Activated CD8-positive, alpha-beta memory T cell treated with anti-CD3 and anti-CD28 coated beads for 24 hours (primary cell): ENCODE measurements at places on chromosomes 7 and 10.

DNA sequence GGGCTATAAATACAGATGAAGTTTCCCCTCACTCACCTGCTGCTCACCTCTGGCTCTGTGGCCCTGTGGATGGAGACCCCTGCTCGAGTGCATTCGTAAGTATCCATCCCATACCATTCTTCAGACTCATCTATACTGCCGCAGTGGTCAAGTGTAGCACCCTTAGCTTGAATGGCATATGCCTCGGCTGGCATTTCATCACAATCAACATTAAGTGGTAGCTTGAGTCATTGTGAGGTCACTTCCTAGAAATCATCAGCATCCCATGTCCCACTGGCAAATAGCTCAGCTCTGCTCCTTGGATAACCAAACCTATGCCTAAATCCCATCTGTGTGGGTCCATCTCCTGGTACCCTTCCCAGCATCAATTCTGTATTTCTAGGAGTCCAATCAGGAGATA lies 38.2 kb downstream of the MDH2 start:
- DNase-seq = no peak

- DNase-seq = no peak
These were observed 264.3 kb downstream of the SEMA3A start for GRCh38 chr7:83930262-83930661.

DNA sequence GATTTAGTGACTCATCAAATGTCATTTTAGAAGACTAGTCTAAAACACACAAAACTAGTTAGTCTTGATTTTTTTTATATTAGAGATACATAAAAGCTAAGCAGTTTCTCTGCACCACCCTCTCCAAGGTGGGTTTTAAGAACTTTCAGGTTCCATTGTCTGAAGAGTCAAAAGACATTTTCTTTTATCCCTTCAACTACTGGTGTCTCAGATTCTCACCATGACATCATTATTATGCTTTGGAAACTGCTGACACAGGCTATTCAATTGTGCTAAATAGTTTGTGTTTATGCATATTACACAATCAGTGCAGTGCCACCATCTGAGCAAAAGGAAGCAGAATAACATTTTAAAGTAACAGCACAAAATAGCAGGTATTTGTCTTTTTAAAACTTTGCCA lies 52.2 kb downstream of the IGF2BP3 start:
- no peak for DNase-seq

- DNase-seq = no peak
These were observed 7.3 kb downstream of the AKR1B10 start for GRCh38 chr7:134534633-134535032.

GRCh38 chr10:57023626-57024025 lies 662.6 kb upstream of the ZWINT start:
- DNase-seq = no peak

DNA sequence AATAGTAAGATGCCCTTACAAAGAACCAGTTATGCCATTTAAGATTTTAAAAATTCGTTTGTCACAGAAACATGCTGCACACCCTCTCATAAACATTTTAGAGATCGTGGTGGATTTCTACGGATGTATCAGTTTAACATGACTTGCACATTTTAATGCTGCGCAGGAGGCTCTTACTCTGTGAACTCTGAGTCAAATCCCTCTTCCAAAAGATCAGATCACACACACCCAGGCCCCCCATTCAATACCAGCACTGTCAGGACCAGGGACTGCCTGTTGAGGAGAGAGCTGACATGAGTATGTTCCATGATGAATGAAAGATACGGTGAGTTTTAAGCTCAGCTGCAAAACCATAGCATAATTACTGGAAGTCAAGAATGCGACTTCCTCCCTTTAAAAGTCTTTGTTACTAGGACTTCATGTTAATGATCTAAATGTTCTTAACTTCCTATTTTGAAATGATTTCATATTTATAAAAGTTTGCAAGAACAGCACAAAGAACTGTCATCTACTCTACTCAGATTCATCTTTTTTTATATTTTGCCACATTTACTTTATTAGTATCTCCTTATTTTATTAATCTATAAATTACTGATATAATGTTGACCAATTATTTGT lies 500.2 kb downstream of the GLRX3 start:
- no peak for DNase-seq

GRCh38 chr10:132465889-132466519 lies 69.0 kb downstream of the PWWP2B start:
- no peak for DNase-seq

DNA sequence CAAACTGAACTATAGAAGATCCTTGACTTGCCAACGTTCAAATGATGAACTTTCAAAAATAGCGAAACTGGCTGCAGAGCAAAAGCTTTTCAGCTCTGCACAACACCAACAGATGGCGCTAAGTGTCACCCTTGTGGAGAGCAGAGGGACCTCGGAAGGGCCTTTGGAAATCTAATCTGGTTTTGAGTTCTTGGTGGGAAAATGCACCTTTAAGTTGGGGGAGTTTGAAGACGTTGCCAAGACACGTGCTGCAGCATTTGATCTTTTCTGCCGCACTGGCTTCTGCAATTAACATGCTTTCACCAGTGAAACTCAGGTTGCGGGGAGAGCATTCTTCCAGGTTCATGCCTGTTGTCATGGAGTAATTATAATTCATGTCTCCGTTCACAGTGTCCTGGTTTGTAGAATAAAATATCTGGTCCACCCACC lies 26.3 kb upstream of the WDR11 start:
- no peak for DNase-seq

DNA sequence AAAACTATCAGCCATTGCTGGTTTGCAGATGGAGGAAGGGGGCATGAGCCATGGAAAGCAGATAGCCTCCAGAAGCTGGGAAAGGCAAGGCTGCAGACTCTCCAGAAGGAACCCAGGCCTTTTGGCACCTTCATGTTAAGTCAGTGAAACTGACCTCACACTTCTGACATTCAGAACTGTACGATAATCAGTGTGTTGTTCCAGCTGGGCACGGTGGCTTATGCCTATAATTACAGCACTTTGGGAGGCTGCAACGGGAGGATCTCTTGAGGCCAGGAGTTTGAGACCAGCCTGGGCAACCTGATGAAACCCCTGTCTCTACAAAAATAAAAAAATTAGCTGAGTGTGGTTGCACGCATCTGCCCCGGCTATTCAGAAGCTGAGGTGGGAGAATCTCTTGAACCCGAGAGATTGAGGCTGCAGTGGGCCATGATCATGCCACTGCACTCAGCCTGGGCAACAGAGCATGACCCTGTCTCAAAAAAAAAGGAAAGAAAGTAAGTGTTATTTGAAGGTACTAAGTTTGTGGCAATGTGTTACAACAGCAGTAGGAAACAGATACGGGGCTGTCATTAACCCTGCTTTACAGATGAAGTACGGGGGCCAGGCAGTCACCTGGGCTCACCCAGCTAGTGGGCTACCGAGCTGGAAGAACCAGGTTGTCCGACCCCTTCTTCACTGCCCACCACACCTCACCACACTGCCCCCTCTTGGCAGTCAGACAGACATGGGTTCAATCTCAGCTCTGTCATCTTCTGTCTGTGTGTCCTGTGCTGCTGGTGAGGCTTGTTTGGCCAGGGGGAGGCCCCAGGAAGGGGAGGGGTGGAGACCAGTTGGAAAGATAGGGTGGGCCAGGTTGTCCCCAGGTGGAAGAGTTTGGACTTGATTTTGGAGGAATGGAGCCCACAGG lies 18.3 kb downstream of the CHST3 start:
- DNase-seq = no peak

DNA sequence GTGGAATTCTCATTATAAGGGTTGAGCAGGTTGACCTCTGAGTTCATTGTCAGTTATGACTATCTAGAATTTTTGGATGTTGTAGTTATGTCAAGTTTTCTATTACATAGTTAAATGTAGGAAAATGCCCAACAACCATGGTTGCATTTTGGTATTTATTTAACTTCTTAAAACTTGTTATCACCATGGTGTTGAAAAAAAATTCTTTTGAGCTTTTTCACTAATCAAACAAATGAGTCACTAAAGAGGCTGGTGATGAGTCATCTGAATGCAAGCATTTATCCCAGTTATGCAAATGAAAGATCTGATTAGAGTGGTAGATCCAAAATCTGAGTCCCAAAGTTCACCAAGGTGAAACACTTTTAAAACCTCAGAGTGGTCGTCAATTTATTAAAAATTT lies 624.7 kb upstream of the IGFBP3 start:
- no peak for DNase-seq

DNA sequence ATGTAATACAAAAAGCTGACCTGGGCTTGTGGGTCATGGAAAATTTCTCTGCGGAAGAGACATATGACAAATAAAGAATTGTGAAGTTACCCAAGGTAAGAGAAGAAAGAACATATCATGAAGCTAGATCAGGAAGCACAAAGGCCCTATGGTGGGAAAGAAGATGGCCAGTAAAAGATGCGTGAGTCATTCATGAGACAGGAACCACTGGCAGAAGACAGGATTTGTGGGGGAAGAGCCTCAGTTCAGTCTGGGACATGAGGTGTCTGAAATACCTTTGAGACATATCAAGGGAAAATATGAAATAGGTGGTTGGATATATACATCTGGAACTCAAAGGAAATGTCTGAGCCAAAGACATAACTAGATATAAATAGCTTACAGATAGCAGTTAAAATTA lies 27.7 kb upstream of the AMPH start:
- no peak for DNase-seq

DNA sequence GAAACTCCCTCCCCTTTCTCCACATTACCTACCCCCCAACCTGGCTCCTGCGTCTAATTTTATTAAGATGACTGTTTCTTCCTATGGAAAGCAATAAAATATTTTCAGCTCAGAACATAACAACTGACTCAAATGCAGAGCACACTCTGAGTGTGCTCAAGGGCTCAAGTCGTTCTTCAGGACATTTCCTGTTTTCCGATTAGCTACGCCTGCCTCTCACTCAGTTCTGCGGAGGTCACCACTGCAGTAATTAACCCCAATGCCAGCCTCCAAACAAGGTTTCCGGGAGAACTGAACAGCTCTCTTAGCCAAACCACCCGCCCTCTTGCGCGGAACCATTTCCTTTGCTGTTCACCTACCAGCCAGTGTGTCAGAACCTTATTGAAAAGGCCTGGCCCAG lies 19.3 kb downstream of the MYOF start:
- no peak for DNase-seq

DNA sequence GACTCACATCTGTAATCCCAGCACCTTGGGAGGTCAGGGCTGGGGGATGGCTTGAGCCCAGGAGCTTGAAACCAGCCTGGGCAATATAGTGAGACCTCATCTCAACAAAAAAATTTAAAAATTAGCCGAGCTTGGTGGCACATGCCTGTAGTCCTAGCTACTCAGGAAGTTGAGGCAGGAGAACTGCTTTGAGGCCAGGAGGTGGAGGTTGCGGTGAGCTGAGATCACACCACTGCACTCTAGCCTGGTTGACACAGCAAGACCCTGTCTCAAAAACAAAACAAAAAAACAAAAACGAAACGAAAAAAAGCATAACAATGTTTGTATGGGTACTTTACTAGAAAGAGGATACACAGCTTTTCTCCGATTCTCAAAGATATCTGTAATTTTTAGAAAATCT lies 31.8 kb downstream of the WNT16 start:
- DNase-seq = no peak

DNA sequence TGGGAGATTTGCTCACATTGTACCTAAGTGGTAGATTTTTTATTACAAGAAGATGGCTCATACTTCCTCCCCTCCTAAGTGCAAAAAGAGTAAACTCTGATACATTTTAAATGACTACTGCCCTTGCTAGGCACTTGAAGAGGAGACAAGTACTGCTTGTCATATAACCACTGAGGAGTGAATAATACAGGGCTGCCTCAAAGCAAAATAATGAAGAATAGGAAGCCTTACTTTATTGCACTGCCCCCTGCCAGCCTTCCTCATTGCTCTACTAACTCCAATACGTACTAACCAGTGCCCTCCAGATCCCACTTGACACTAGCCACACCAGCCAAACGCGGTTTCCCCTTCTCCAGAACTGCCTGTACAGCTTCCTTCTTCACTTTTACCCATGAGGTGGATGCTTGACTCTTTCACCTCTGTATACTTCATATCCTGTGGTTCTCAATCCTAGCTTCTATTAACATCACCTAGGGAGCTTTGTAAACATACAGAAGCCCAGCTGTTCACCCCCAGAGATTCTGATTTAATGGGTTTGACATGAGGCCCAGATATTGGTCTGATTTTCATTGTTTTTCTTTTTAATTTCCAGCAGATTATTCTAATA lies 11.7 kb upstream of the MTERF1 start:
- DNase-seq = no peak

- DNase-seq = no peak
These were observed 84.5 kb upstream of the DYNC1I1 start for GRCh38 chr7:95687759-95688343.

GRCh38 chr7:109930049-109930448 lies 1160.9 kb upstream of the LRRN3 start:
- no peak for DNase-seq

GRCh38 chr7:140996-141395 lies 51.4 kb upstream of the FAM20C start:
- DNase-seq = no peak

DNA sequence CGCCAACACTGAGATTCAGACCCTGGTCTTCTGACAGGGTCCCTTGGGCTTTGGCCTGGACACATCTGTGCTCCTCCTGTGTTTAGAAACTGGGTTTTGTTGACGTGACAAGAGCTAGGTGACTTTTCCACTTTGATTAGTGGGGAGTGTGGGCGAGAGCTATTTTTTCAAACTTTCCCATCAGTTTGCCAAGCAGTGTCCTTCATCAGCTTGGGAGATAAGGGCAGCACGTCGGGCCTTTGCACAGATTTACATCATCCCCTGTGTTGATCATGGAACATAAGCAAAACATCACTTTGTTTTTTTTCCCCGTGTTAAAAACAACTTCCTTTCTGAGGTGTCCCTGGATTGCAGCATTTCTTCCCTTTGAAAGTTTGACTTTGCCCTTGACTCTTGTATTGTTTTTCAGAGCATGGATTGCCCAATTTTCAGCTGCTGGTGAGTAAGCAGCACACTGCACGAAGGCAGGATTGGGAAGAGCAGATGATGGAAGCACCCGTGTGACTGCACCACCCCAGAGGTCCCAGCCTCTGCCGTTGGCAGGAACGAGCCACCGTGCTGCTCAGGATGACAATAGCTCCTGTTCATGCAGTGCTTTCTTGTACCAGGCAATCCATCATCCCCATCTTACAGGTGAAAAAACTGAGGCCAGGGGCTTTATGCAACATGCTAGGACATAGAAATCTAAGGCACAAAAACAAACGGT lies 6.4 kb upstream of the IGFBP1 start:
- no peak for DNase-seq

DNA sequence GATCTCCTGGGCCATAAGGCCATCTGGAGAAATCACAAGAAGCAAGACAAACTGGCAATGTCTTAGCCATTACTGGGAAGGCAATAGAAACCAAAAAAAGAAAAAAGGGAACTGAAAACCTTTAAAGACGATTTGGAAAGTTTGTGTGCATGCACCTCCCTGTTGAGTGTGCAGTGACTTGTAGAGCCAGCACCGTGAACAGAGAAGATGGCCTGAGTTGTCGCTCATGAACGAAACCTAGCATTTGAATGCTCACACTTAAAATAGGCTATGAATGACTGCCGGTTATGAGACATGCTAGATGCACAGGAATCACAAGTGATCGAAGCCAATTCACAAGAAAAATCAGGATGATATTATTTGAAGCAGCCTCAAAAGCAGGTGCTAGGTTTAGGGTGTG lies 151.3 kb upstream of the ADO start:
- DNase-seq = no peak

GRCh38 chr10:5942001-5942400 lies 35.3 kb downstream of the IL15RA start:
- DNase-seq = no peak
